ENCODE measurements at places on chromosomes 2 and 18.

GRCh38 chr18:39191931-39192330 lies 1626.3 kb upstream of the CELF4 start:
- no peak for DNase-seq

- DNase-seq = no peak
Measured at GRCh38 chr2:179946810-179947615, 60.1 kb downstream of the CWC22 start.

DNA sequence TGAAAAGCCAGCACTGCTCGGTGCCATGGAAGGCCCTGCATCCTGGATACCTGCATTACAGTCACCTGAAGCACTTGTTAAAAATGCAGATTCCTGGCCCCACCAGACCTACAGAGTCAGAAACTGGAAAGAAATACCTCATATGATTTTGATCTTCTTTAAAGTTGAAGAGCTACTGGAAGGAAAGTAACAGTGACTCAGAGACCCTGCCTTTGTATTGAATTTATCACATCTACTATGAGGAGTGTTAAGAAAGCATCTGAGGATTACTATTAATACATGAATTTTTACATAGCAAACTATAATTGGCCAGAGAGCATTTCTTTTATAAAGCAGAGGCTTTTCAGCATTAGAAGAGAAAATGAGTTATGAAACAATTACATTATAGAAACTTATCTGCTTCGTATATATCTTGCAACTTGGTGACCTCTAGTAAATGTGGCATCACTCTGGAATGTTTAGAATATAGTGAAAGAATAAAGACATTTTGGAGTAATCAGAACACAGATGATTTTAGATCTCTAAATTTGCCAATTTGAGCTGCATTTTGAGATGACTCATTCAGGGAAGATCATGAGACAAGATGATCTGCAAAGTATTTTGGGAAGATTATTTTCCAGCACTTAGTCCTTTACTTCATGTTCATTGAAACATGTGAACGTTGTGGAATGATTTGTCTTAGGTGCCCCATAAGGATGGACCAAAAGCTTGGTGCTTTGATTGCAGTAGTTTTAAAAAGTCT lies 12.2 kb downstream of the PTPRM start:
- no peak for DNase-seq

- no peak for DNase-seq
Measured at GRCh38 chr2:30820381-30821055, 13.3 kb upstream of the CAPN13 start.

GRCh38 chr2:147345246-147345645 lies 499.6 kb upstream of the ACVR2A start:
- no peak for DNase-seq

DNA sequence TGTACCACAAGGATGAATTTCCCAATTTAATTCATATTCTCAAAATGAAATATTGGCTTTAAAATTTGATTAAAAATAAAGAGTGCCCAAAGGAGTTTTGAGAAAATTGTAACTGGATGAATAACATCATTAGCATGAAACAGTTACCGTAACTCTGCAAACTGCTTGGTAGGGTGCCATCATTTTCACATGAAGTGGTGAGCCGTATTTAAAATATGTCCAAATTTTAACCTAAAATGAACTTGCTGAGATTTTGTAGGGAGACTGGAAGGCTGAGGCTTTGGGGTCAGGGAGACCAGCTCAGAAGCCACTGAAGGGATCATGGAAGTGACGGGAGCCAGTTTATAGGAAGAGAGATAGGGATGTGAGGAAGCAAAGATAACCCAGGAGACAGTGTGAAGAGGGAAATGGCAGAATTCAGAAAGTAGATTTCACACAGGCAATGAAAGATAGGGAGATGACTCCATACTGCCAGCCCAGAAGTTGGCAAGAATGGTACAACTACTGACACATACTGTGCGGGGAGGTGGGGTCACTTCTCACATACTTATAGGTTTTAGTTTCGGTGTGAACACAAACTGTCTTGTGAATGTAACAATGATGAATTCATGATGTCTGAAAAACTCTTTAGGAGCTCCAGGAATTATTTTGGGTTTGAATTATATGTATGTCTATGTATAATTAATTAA lies 53.8 kb downstream of the EFEMP1 start:
- DNase-seq = no peak

- no peak for DNase-seq
Measured at GRCh38 chr2:31312898-31313297, 78.9 kb downstream of the EHD3 start.

DNA sequence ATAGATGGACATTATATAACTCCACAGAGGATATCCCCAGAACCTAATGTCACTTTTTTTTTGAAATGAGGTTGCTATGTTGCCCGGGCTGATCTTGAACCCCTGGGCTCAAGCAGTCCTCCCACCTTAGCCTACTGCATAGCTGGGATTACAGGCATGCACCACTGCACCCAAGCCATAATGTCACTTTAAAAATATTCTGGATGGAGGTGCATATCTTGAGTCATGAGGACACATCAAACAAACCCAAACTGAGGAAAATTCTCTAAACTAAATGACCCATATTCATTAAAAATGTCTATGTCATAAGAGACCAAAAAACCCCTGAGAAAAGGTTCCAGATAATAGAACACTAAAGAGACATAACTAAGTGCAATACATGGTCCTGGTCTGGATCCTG lies 36.3 kb downstream of the OSGEPL1 start:
- no peak for DNase-seq

GRCh38 chr2:159131914-159132281 lies 154.6 kb downstream of the WDSUB1 start:
- DNase-seq = no peak

DNA sequence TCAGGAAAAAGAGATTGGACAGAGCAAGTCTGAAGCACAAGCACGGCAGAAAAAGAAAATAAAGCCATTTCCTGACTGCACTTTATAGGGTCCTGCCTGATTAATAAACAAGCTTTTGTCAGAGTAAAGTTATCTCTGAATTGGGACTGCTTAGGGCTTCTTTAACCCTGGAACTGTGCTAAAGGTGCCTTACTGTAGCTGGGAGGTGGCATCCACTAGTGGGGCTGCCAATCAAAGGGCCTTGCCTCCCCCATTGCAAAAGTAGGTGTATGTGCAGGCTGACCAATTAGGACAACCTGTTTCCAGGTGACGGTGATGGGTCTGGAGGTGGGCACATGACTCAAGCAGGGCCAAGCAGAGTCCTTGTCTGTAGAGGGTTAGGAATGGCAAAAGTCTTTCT lies 57.4 kb upstream of the RAPH1 start:
- DNase-seq = no peak

DNA sequence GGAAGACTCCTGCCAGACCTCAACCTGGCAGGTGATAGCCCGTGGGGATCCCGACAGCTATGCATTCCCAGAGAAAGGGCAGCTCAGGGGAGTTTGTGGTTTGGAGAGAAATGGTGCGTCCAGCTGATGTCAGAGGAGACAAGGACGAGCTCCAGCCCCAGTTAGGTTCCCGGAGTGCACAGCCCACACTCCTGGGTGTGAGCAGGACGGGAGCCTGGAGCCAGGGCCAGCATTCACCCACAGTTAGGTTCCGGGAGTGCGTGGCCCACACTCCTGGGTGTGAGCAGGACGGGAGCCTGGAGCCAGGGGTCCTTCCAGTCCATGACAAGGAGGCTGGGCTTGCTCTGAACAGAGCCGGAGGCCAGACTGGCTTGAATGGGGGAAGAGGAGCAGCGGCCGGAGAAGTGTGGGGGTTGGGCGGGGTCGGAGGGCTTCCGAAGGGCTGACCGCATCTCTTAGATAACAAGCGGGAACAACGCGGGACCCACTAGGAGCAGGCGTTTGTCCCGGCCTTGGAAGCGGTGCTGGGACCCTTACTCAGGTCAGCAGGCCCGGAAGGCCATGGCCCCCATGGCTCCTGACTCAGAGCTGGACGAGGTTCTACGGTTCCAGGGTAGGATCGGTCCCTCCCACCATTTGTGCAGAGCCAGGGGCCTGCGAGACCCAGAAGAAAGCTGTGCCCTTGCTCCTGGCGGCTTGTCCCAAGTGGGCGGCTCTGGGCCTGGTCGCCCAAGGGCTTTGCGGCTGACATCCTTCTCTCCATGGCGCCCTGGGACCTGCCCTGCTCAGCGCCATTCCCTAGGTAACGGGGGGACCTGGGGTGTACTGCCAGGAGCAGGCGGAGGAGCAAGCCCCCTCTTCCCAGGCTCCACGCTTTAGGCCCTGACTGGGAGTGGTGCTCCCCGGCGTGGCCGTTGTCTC lies 185.6 kb downstream of the RTP5 start:
- no peak for DNase-seq

DNA sequence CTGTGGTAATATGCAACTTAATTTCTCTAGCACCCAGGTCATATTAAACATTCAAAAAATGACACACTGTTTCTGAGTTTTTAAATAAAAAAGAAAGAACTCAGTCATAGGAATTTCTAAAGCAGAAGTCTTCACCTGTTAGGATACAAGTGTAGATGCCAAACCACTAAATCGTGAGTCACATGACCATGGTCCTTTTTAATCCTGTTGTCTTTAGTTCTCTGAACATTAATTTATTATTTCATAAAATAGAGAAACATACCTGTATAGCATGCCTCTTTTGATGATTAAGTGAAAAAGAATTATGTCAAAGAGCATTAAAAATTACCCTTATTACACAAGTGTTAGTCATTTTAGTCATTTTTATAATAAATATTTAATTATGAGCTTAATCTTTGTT lies 398.8 kb downstream of the CCDC85A start:
- DNase-seq = no peak

GRCh38 chr18:34742891-34743341 lies 32.8 kb downstream of the DTNA start:
- no peak for DNase-seq

DNA sequence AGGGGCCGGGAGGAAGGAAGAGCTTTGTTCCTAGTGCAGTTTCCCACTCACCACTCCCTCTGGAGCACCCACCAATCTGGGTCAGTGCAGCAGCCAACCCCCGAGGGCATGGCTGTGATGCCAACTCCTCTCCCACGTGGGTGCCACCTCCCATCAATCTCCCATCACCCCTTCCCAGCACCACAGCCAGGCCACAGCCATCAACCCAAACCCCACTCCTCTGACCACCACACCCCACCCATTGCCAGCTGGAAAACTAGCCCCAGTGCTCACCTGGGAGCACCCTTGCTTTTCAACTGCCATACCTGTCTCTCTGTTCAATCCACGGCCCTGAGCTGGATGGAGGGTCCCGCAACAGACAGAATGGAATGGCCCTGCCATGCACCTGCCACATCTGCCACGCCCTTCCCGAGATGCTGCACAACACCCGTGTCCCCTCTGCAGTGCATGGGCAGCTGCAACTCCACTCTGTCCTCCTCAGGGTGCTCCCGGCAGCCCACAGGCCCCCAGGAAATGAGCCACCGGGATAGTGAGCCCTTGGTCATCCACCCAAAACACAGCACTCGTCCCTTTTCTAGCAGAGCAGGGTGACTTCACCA lies 112.4 kb upstream of the ID2 start:
- no peak for DNase-seq

DNA sequence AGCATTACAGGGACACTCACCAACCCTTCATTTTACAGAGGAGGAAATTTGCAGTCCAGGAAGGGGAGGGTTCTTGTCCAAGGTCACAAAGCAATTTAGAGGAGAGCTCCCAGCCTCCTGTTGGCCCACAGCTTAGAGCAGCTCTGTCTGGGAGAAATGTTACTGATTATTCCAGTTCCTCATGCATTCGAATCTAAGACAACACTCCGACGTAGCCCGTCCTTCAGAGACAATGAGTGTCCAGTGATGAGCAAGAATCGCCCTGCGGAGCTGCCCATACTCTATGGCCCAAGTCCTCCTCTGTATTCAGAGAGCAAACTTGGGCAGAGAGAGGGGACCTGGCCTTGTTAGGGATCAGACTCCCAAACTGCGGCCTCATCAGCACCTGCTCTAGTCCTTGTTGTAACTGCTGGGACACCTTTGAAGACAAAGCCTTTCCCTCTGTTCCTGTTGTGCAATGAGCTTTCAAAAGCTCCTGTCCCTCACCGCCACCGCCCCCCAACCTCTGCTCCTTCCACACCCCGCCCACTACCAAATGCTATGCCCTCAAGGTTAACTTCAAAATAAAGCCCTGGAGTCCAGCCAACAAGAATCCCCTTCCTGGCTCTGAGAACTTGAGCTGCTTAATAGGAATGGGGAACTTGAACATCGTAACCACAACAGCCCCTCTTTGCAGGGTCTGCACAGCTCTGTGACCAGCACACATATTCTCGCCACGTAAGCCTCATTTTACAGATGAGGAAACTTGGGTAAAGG lies 234.8 kb upstream of the SMAD2 start:
- DNase-seq = no peak

- no peak for DNase-seq
Measured at GRCh38 chr2:205596581-205596980, 85.7 kb upstream of the NRP2 start.

Measured in CD4-positive, alpha-beta T cell treated with Interleukin-6 at 100 ng/mL for 8 hours (primary cell).